ENCODE measurements at places on chromosomes 1 and 21.

DNA sequence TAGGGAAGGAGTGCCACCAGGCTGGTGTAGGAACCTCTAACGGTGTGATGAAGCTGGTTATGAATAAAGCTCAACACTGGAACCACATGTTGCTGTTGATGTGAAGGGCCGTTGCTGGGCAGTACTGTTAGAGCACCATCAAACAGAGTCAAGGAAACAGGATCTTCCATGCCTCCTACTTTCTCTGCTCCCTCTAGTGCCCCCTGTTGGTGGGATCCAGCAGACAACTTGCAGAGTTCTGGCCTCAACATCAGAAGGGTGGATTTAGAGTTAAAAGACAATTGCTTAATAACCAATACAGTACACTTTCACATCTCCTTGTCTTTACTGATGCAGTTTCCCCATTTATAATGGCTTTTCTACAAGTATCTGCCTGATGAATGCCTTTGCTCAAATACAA lies 336.4 kb downstream of the NTNG1 start:
- DNase-seq, result no peak

GRCh38 chr1:114745291-114745690 lies 12.5 kb downstream of the CSDE1 start:
- DNase-seq, result peak; percentile 6

DNA sequence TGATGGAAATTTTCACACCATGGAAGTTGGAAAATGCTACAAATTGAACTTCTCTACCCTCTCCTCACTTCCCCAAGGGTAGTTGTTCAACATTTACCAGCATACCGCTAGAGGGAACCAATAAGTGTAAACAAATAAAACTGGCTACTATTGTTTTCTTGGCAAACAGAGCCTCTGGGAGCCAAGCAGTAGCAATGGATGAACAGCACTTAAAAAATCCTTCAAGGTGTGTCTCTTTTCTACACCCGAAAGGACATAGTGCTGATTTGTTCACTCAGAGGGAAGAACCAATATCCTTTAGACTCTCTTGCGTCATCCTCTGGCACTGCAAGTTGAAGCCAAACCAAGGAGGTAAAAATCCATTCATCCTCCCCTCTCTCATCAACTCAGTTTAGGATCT lies 161.5 kb downstream of the TBX15 start:
- no peak for DNase-seq

- DNase-seq, result no peak
Measured at GRCh38 chr1:221411283-221411682, 330.6 kb downstream of the DUSP10 start.

DNA sequence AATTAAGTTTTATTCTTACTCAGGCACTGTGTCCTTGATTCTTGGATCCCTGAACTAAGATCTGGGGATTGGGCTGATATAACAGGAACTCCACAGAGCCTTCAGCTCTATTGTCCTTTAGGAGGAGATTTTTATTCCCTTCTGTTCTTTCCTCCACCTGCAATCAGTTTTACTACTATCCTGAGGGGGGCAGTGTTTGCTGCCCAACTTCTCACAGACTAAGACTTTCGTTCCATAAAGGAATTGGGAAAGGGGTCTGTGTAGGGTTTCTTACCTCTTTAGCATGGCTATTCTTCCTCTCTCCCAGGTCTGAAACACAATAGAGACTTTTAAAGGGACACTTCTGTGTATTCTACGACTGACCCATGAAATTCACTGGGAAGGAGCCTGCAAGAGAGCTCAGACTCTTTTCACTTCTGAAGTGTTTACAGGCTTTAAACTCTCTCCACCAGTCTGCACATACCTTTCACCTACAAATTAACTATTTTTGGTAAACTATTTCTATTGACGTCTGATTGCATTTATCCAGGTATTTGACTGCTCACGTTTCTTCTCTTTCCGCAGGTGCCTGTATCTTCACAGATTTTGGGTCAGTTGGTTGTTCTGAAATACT lies 103.3 kb upstream of the DEPDC1 start:
- no peak for DNase-seq

DNA sequence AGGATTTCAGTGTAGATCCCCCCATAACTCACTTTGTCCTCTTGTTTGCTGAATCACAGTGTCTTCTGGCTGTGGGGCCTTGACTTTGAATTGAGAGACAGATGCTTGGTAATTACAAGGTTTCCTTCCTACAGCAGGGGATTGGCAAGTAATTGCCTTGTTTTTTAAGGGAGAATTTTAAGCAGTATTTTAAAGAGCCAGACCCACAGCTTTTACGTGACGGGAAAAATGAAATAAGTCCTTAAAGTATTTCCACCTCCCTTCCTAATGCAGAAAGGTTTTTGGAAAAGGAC lies 41.0 kb downstream of the PGBD5 start:
- DNase-seq, result no peak

DNA sequence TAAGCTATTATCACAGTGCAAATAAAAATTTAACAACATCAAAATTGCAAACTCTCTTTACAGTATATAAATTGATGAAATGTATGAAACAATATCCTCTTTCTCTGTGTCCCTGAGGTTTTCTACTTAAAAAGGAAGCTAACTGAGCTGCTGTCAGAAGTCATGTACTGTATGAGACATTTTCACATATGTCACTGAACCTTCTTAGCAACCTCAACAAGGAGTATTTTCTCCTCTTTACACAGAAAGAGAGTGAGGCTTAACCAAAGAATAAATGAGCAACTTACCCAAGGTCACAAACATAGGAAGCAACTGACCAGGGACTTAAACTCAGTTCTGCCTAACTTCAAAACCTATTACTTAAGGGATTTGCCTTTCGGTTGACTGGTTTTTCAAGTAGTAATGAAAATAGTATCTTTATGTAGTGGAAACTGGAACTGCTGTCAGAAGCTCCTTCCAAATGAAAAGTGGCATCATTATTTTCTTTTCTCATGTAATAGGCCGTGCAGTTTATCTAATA lies 288.9 kb downstream of the LRRIQ3 start:
- DNase-seq, result no peak

GRCh38 chr1:108664481-108664880 lies 3.6 kb upstream of the HENMT1 start:
- no peak for DNase-seq

- no peak for DNase-seq
Measured at GRCh38 chr1:113275691-113276090, 114.6 kb upstream of the MAGI3 start.

- peak; percentile 98 for DNase-seq
Measured at GRCh38 chr1:200351826-200352549, 57.8 kb downstream of the ZNF281 start.

- no peak for DNase-seq
Measured at GRCh38 chr21:39631842-39632562, 19.3 kb downstream of the B3GALT5 start.

DNA sequence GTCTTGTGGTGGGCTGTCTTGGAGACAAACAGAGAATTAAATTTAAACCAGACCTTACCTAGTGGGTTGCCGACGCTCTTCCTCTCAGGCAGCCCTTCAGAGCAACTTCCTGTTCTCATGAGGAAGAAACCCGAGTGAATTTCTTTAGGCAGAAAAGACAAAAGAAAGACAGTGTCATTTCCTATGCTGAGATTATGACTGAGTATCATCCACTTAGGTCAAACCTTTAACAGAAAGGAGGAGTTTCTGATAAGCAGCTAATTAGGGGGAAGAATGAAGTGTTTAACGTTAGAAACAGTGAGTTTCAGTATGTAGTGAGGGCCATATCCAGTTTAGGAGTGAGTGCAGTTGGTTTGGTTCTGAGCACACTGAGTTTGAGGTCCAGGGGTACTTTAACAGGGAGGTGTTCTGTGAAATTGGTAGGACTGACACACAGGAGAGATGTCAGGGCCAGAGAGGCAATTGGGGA lies 38.7 kb downstream of the FASLG start:
- no peak for DNase-seq

DNA sequence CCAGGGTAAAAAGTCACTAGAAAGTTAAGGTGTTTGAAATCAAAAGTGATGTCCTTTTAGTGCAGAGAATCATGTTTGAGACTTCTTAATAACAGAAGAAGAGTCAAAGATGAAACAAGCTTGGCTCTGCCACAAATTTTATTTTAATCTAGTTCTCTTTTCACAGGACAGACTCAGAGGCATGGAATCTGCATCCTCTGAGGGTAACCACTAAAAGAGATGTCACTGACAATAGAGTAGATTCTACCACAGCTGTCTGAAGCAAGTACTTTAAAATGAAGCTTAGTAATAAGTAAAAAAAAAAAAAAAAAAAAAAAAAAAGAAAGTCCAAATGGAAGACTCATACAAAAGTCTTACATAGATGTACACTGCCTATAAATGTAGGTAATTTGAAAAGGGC lies 519.7 kb upstream of the PRMT6 start:
- DNase-seq, result no peak

DNA sequence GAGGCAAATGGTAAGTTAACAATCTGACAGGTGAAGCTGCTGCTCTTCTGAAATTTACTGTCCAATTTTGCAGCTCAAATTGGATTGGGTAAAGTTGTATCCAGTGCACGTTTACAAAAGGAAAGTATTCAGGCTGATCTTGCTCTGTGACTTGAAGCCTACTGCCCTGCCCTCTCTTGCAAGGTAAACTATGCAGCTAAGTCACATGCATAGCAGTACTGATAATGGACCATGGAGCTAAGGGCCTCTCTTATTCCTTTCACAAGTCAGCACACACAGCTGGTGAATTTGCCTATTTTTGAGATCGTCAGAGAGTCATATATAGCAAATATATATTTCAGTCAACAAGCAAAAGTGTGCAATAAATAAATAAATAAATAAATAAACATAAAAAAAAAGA lies 23.2 kb downstream of the XCL1 start:
- no peak for DNase-seq

DNA sequence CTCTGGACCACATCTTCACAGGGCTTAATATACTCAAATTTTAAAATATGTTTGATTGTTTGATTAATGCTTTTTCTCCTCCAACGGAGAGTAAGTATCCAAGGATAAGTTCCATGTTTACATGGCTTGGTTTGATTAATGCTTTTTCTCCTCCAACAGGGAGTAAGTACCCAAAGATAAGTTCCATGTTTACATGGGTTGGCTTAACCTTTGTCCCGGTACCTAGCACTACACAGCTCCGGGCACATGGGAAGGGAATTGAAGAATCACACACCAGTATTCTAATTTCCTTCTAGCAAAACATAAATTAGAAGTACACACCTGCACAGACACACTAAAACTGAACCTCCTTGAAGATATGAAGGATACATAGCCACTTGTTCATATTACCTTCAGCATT lies 77.5 kb downstream of the ARID4B start:
- no peak for DNase-seq

DNA sequence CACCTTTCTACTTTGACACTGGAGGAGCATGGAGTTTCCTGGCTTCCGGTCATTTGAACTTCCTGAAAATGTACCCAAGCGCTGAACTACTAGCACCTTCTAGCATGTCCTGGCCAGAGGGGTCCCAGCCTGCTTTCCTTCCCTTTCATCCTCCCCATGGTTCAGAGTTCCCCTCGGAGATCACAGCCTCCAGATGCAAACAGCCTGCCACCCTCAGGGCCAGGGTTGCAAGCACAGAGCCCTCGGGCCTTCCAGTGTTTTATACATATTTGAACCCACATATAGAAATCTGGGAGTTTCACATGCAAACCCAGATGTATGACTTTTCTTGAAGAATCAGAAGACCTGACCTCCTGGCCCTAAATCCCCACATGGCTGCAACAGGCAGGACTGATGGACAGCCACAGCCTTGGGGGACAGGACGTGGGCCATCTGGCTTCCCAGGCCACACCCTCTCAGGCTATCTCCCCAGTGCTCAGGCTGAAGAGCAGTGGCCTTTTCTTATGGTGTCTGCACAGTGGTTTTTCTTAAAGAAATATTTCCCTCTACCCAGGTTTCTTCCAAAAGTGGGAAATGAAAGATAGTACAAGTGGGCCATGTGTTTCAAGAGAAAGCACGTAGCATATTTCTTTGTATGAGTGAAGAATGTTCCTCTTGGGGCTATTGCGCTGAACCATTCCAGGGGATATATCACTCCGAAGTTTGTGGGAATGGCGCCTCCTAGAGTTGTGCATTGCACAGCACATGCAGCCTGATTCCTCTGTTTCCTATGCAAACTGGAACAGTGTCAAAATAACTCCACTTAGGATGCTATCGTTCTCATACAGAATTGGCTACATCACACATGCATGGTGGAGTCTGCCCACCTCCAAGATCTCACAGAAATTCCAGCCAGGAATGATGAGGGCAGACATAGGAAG lies 232.0 kb upstream of the VAMP3 start:
- no peak for DNase-seq

DNA sequence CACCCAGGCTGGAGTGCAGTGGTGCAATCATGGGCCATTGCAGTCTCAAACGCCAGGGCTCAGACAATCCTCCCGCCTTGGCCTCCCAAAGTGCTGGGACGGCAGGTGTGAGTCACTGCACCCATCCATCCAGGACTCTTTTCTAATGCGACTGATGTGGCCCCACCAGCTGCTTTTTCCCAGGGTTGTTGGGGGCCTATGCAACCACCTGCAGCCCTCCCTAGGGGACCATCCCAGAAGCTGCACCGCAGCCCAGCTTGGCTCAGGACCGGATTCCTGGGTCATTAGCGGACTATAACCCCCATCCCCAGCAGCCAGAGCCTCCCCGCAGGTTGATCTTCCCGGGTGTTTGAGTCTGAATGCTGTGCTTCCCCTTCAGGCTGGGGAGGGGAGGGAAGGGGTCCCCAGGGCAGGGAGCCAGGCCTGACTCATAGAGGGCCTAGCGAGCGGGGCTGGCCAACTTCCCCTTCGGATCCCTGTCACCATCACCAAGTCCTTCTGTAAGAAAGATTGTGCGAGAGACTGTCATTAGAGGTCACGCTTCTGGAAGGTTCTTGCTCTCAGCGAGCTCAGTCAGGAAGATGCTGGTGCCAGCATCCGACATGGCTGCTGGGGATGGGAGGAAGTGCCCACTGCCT lies 108.7 kb upstream of the ACTRT2 start:
- DNase-seq, result no peak

DNA sequence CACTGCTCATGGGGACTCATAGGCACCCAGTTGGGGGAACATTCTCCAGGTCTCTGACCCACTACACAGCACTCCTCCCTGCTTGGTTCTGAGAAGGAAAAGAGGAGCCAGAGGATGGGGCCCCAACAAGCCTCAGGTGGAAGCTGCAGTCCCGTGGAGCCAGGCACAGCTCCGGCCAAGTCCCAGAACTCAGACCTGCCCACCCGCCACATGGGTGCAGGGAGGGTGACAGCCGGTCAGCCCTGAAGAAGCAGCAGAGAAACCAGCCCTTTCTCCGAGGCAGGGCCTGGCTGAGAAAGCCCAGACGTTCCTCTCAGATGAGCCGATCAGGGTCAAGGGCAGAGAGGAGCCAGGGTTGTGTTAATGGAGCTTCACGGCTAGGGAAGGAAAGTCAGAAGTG lies 106.5 kb downstream of the PRDM16 start:
- no peak for DNase-seq

All from HFFc6 (cell line).